HFFc6 (cell line): ENCODE measurements at places on chromosomes 6 and 20.

GRCh38 chr6:101195588-101195987 is 197.9 kb upstream of the GRIK2 start:
- peak; percentile 68 for DNase-seq

DNA sequence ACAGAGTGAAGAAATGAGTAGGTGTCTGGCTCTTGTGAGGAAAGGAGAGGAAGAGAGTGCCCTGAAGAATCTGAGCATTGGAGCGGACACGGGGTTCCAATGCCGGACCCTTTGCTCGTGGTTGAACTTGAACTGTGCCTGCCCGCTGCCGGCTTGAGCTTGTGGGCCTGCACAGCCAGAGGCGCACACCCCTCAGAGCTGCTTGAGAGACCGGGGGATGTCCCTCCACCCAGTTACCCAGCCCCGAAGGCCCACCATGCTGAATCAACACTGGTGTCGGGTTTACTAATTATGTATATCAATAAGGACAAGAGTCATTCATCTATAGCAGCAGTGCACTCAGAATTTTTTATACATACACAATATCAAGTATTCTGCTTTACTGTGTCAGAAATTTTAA is 218.3 kb upstream of the CST7 start:
- no peak for DNase-seq

DNA sequence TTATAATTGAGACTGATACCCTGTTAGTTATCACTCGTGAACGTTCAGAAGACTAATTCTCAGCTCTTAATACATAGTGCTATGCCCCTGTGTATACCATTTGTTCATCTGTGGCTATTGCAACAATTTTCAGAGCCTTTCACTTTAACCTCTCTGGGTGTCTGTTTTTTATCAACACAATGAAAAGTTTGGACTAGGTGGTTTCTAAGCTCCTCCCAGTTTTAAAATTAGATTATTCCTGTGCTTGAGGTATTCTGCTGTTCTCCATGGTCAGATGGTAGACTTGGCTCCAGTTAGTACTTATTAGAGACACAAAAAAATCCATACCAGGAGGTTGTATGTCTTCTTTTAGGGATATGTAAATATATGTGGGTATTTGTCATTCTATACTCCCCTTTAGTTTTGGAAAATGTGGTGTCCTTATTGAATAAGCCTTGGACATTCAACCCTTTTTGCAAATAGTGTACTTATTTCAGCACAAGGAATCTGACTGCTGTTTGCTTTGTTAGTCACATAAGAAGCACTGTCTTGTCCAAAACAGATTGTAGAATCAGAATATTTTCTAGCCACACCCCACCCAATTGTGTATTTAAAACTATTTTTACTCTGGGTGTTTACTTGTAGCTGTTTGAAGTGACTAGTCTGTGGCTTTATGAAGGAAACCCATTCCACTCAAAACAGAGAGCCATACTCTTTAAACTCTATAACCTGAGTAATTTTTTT is 2.0 kb upstream of the COL10A1 start:
- peak; percentile 25 for DNase-seq

GRCh38 chr6:125918681-125919566 is 37.6 kb upstream of the HINT3 start:
- DNase-seq: peak; percentile 54

- no peak for DNase-seq
Observed at GRCh38 chr6:145743332-145743731, 8.0 kb upstream of the EPM2A start.

DNA sequence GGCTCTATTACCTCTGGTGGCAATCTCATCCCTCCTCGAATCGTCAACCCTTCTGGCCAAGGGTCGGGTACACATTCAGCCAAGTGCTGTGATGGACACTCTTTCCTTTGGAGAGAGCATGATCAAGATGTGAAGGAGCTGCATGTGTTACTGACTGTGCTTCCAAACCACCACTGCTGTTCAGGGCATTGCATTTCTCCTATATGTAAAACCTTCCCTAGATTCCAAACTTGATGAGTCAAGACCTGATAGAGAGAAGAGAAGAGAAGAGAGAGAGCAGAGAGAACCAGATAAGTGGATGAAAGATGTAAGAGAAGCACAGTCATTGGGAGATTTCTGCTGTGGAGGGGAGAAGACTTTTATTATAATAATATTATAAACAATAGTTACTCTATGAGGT is 162.2 kb downstream of the KCNQ5 start:
- DNase-seq: peak; percentile 43

- peak; percentile 33 for DNase-seq
Observed at GRCh38 chr20:47502271-47503239, 868 bp downstream of the NCOA3 start.

DNA sequence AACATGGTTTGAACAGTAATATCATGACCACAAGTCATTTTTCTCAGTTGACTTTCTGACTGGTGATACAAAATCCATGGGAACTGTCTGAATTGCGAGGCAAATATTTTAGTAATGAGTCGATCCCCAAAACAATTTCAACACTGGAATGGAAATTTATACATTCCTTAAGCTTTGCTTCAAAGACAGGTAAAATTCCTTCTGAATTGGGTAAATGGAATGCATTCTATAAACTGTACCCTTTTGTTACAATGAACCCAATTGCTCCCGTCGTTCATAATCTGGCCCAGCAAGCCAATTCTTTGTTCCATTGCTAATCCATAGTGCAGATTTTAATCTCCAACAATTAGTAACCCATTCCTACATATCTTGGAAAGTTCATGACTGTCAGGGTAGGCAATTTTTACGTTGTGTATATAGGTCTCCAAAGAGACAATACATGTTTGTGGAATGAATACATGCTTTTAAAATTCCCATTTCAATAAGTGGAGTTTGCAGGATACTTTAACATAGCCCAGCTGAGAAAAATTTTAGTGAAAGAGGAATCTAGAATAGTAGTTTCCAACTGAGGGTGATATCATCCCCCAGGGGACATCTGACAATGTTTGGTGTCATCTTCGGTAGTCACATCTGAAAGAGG is 32.7 kb downstream of the CYP24A1 start:
- DNase-seq: peak; percentile 60

DNA sequence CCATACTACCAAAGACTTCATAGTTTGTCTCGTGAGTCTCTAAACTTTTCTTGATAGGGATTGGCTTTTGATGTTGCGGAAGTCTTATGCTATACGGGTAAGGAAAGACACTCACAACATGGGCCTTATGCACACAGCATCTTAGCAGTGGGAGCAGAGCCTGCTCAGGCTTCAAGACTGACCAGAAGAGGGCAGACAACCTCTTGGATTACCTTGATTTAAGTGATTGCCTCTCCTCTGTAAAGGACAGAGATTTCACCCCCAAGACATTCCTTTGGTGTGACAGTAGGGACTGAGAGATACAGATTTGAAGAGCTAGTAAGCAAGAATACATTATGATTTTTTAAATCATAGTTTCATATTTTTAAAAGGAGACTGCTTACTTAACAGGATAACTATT is 71.0 kb upstream of the SAMD3 start:
- peak; percentile 73 for DNase-seq

- DNase-seq: peak; percentile 53
Observed at GRCh38 chr6:31952140-31952805, 6.4 kb downstream of the CFB start.

- DNase-seq: no peak
Observed at GRCh38 chr6:83889621-83890020, 30.1 kb downstream of the CYB5R4 start.

DNA sequence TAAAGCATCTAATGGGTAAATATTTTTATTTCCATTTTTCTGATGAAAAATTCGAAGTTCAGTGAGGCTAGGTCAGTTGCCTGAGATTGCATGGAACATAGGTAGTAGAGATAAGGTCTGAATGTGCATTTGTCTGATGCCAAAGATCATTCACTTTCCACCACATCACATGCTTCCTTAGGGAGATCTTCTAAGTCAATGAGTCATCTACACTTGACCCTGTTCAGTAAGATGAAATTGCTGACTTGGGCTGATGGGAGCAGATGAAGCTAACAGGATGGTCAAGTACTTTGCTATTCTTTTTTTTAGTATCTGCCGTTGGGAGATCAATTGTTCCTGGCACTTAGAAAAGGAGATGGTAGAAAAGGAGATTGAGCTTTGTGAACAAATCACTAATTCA is 511.3 kb downstream of the PHF3 start:
- DNase-seq: no peak

DNA sequence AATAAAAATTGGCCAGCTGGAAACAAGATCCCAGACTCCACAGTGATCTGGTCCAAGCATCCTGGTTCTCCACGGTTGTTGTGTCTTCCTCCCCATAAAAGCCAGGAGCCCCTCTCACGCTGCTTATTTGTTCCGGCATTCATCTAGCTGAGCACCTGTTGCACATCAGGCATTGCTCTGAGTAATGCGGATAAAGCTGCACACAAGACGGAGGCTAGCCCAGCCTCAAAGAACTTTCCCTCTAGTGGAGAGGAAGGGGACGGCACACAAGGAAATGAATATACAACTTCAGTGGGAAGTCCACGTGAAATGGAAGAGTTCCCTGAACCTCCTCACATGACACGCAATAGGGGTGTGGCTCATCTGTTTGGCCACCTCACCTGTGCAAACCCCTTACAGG is 30.3 kb upstream of the NXT1 start:
- no peak for DNase-seq

GRCh38 chr6:156971153-156971885 is 194.1 kb downstream of the ARID1B start:
- no peak for DNase-seq

DNA sequence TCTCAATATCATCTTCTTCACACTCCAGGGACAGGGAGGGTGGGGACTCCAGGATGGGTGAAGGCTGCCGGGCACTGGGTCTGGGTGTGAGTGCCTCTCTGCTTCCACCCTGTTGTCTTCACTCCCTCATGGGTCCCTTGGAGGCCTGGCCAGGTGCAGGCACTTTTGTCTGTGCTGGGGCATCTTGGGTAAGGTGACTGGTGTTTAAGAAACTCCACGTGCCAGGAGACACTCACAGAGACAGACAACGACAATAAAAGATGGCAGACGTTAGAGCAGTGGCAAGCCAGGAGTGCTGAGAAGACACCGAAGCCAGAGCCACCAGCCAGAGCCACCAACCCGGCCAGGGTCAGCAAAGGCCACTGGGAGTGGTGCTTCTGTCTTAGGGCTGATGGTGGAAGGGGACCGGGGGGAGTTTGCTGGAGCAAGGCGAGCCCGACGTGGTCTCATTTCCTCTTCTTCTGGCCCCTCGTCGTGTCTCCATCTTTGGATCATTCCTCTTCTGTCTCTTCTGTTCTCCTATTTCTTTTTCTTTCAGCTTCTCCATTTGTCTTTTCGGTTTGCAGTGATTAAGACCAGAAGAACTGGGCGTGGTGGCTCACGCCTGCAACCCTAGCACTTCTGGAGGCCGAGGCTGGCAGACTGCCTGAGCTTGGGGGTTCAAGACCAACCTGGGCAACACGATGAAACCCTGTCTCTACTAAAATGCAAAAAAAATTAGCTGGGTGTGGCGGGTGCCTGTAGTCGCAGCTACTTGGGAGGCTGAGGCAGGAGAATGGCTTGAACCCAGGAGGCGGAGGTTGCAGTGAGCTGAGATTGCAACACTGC is 90.8 kb downstream of the RAMACL start:
- DNase-seq: no peak

GRCh38 chr6:24549674-24550353 is 55.0 kb downstream of the ALDH5A1 start:
- no peak for DNase-seq

- DNase-seq: peak; percentile 32
Observed at GRCh38 chr6:129543981-129544380, 166.0 kb downstream of the ARHGAP18 start.

DNA sequence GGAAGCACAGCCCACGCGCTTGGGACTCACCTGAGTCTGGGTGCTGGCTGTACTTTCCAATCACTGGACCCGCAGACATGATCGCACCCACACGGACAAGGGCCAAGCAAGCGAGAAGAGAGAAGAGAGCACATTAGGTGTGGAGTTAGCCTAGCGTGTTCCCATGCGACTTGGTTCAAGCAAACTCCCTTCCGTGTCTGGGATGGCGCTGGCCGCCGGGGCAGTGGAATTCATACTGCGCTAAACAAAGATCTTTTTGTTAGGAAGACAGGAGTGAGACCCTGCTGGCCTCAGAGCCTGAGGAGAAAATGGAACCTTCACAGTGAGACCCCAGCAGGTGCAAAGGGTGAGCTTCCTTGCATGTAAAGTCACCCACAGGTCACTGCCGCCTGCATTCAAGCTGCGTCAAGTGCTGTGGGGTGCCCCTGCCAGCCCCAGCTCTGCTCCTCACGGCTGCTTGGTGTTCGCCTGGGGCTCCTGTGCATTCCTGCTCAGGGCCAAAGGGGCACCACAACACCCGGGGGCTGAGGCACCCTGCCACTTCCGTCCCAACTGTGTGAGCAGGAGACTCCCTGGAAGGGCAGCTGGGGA is 26.4 kb downstream of the PSMG4 start:
- no peak for DNase-seq

DNA sequence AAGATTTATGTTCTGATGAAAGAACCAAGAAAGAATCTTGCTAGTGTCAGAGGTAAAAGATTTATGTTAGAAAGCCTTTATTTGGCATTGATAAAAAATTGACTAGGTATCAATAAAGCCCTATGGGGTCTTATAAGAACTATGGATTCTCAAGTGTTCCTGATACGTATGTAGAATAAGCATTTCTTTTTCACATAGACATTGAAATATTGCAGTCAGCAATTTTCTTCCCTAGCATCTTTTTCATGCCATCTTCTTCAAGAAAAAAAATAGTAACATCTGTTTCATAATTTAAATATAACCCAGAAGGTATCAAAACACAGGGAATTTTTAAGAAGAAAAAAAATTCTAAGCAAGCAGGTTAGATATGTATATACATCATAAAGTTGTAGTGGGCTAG is 230.6 kb downstream of the CENPW start:
- DNase-seq: no peak

DNA sequence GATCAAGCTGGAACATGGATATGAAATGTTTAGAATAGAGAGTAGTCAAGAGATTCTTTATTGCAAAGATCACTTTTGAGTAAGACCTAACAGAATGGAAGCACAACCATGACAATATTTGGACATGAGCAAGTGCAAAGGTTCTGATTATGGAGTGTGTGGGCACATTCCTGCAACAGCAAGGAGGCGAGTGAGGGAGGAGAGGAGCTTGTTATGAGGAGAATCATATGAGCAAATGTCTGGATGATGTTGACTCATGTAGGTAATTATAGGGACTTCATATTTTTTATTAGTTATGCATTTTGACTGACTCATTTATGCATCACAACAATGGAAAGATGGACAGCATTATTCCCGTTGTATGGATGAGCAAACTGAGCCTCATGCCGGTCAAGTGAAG is 100.8 kb upstream of the SLC35B3 start:
- no peak for DNase-seq

GRCh38 chr6:161949531-161949930 is 675.7 kb upstream of the AGPAT4 start:
- no peak for DNase-seq

DNA sequence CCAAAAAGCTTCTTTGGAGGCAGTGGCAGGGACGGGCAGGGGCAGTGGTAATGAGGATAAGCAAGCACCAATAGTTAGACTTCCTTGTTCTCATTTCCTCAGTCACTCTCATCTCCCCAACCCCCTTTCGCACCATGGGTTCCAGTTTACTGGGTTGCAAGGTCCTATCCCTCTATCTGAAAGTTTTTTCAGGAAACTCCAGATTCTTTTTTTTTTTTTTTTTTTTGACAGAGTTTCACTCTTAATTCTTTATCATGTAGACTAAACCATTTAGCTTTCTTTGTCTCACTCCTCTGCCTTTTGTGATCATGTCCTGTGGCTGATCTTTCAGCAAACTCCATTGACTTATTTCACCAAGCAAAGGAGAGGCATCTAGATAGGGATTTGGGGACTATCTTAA is 51.4 kb upstream of the GMDS start:
- no peak for DNase-seq

- peak; percentile 25 for DNase-seq
Observed at GRCh38 chr6:157034436-157035230, 257.5 kb downstream of the ARID1B start.

- peak; percentile 33 for DNase-seq
Observed at GRCh38 chr20:16922834-16923233, 174.7 kb downstream of the OTOR start.
